Smooth muscle cell of the umbilical artery (primary cell): ENCODE measurements at places on chromosomes 12 and 14. TPM values are rescaled to one million over a fixed set of nuclear protein-coding genes. Genes with fewer than 3 reads are reported as not detected.

Gene KRT6A
- not detected in 2 replicates for total RNA-seq

Gene MYL6
- total RNA-seq = 1,143 and 1,914 TPM in 2 replicates

Gene TMCC3
- 5.9 and 9.3 TPM in 2 replicates for total RNA-seq

Gene TAS2R42
- not detected in 2 replicates for total RNA-seq

Gene KCNH5
- total RNA-seq = under 0.01 TPM in 1 of 2 replicates, not detected in the other

Gene ATXN7L3B
- total RNA-seq = 23.5 and 24.2 TPM in 2 replicates

Gene SLC10A1
- total RNA-seq = not detected in 2 replicates

Gene TOMM20L
- not detected in 2 replicates for total RNA-seq

Gene FAM90A1
- total RNA-seq = under 0.01 and 0.09 TPM in 2 replicates

Gene CD27
- total RNA-seq = not detected in 2 replicates

Gene WASHC4
- 106 and 134 TPM in 2 replicates for total RNA-seq
